Right atrium auricular region (tissue), 2 donors: ENCODE measurements at places on chromosomes 6 and 20.

- no peak for DNase-seq
These were observed 16.4 kb downstream of the RANBP9 start for GRCh38 chr6:13695252-13695651.

DNA sequence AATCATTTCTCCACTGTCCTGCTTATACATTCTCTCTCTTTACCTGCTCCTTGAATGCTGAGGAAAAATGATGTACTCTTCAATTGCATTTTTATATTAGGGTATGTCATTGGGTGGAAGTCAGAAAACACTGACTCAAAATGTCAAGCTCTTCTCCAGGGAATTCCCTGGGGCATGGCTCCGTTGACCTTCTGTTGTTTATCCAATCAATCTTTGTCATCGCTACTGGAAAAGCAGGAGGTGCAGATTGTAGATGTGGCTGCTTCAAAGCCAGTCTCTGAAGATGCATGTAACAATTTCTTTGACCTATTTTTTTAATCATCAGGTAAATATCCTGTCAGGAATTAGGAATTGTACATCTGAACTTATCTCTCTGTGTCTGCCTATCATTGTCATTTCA, 63.9 kb upstream of the TENT5A start:
- DNase-seq: no peak

DNA sequence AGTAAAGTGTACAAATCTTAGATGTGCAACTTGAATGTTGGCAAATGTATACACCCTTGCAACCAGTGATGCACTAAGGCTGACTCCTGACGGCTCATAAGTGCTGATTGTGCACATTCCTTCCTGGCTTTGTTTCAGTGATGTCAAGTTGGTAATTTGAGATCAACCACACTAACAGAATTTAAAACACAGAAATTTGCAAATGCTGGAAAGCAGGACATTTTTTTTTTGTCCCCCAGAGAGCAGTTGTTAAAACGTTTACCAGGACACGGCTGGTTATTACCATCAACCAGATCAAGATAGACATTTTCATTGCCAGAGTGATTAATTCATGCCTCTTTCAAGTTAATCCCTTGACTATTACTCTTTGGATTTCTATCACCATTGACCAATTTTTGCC, 735.6 kb downstream of the RFPL4B start:
- DNase-seq: no peak

- no peak for DNase-seq
These were observed 80.8 kb downstream of the CBFA2T2 start for GRCh38 chr20:33570743-33571142.

DNA sequence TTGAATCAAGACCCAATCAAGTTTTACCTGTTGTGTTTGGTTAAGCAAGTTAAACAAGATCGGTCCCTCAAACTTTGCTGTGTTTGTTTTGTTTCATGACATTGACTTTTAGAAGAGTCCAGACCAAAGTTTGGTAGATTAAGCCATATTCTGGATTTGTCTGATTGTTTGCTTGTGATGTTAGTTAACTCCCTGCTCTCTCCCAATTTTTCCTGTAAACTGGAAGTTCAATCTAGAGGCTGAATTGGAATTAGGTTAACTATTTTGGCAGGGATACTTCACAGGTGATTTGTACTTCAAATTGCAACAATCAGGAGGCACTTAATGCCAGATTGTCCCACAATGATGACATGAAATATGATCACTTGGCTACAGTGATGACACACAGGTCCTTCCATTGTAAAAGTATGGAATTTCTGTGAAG, 13.6 kb upstream of the SH3BGRL2 start:
- no peak for DNase-seq

DNA sequence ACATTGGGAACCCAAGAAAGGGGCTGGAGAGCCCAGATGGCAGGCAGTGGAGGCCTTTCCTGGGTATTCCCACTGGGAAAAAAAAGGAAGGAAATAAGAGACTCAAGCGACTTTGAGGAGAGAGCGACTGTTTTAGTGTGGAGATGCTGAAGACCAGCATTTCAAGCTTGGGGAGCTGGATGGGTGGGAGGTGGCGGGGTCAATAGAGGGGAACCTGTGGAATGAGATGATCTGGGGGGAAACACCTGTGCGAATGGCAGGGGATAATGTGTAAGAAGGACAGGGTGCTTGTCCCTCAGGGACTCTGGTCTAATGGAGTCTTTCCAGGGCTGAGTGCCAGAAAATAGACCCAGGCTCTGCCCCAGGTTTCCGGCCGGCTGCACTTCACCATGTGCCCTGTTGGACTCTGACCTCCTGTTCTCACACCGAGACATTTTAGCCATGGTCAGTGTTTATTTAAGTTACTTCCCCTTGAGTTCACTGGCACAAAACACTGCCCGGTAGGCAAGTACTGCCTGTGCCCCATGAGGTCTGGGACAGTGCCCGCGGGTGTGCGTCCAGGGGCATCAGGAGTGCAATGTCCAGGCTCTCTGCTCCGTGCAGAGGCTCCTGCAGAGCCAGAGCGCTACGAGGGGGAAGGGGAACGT, 50.4 kb upstream of the NKX2-2 start:
- DNase-seq: no peak

- DNase-seq: no peak
These were observed 41.3 kb downstream of the CPXM1 start for GRCh38 chr20:2759143-2759542.

DNA sequence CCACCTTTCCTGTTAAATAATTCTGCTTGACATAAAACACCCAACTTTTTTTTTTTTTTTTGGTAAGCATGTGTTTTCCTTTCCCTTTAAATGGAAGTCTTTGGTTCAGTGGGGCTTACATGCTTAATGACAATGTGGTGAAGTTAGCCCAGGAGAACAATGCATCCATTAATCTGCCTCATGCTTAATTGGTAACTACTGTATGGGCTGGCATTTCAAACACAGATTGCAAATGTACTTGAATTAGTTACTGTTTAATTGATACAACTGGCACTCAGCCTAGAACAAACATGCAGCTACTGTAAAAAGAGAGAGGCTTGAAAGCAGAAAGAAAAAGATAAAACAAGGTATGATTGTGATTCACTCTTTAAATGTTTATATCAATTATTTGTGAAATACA, 483.6 kb upstream of the NOX3 start:
- DNase-seq: no peak

GRCh38 chr6:163062790-163063189, 335.0 kb downstream of the PACRG start:
- no peak for DNase-seq

- no peak for DNase-seq
These were observed 160.4 kb upstream of the MAFB start for GRCh38 chr20:40849456-40849855.

- DNase-seq: no peak
These were observed 6.5 kb downstream of the FUT9 start for GRCh38 chr6:96022225-96022624.

- no peak for DNase-seq
These were observed 261.5 kb downstream of the SLC24A3 start for GRCh38 chr20:19473922-19474286.

DNA sequence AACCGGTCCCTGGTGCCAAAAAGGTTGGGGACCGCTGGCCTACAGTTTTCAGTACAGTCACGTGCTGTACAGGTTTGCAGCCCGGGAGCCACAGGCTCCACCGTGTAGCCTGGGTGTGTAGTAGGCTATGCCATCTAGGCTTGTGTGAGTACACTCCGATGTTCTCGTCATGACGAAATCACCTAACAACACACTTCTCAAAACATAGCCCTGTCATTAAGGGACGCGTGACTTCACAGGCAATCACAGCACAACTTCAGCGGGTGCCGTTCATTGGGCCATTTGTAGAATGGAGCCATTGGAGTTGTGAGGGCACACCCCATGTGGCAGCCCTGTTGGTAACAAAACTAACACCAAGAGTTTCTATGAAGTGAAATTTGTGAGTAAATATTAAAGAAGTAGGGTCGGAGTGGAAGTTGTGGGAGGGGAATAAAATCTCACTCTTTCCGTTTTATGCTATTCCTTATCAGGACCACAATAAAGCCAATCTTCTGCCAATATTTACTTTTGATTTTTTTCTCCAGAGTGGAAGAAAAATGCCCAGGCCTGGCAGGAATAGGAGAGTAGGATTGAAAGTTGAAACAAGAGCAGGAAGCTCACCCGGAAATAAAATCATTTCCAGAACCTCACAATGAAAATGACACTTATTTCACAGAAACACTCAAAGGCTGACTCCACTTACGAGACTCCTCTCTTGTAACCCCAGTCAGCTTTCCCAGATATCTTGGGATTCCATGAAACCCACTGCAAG, 63.7 kb upstream of the PTPN1 start:
- DNase-seq: no peak

DNA sequence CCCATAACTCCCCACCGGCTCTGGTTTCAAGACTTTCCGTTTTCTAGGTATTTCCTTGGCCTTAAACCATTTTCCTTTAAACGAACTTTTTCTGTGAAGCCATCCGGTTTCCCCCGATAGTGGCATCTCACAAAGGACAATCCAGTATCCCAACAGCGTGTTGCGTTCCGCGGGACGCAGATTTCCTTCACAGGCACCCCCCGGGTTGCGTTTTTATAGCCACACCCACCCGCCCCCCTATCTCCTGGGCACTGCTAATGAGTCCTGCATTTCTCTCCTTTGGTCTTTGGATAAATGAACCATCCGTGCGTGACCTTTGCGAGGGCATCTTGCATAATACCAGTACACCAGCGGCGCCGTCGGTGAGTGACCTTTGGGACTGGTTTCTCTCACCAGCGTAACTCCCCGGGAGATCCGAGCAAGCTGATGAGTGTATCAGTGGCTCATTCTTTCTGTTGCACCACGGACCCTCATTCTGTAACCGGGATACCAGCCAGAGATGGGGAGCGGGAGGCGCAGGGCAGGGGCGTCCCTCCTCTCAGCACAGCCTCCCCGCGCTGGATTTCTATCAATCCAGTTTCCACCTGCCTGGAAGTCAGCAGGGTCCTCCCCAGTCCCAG, 586 bp upstream of the NQO2 start:
- DNase-seq: peak; percentile 97

DNA sequence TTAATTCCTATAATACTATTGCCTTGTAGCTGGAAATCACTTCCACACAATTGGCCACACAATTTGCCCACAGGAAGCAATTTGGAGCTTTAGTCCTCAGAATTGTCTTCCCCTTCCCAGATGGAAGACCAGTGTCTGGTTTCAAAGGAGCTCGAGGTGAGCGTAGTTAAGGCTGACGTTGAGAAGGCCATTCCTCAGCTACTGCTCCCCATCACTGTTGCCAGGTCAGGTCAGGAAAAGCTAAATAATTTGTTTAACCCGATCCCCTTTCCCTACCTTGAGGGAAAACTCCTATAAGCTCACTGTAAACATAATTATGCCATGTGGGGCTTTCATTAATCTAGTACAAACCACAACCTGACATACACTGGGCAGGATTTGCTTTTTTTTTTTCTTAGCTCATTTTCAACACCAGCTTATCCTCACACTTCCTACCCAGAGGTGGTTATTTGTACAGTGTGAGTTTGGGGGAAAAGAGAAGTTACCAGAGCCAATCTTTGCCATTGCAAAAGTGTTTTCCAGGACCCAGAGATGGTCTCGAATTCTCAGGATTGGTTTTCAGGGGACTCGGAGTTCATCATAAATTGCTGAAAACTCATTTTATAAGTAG, 242.7 kb downstream of the CLIC5 start:
- no peak for DNase-seq

DNA sequence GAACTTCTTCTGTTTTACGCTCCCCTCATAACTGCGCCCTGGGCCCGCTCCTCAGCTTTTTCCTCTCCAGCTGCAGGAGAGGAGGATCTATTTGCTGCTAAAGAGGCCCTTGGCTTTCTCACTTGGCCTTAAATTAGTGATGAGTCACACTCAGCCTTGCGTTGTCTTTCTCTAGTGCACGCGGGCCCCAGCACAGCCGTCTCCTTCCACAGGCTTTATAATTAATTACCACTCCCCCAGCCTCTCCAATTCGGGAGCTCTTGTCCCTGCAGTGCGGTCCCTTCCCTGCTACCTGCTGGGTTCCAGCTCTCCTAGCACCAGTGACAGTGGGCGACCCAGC, 25.2 kb downstream of the PACSIN1 start:
- no peak for DNase-seq

DNA sequence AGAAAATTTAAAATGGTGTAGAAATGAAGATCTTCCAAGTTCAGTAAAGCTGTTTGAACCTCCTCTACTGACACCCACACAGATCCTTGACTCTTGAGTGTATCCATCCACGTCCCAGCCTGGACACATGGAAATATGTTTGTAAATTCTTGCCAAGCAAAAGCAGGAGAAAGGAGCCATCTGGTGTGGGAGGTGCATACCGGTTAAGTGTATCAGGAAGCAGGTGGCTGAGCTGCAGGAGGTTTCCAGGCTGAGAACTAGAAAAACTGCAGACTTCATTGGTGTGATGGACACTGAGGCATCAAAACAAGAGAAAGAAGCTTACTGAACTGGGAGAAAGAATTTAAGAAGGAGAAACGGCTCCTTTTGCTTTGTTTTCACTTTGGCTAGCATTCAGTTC, 229.9 kb upstream of the GRIK2 start:
- DNase-seq: no peak

DNA sequence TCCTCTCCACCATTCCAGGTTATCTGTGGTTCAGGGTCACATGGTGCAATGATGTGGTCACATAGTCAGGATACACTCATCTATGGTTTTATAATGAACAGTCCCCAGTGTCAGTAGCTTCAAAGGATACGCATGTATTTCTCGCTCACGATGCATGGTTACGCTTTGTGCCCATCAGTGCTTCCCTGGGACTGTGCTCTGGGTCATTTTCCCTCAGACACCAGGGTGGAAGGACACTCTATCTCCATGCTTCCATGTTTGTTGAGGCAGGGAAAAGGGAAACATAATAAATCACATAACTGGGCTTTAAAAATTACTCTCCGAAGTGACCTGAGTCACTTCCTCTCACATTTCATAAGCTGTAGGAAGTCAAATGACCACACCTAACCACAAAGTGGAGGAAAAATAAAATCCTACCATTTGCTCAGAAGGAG, 394.8 kb upstream of the NOX3 start:
- no peak for DNase-seq

DNA sequence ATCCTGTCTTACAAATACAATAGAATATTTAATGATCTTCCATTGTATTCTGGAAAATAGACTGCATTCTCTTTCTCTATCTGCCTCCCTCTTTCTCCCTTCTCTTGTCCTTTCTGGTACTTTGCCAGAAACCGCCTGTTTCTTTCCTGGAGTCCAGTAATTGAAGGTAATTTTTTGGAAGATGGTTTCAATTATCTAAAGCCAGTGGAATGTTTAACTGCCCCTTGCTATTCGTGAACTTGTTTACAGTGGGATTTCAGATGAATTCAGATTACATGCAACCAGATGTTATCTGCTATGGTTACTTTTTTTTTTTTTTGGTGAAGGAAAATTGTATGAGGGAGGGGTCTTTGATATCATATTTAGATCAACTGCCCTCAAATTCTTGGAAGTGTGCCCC, 655.5 kb upstream of the FLRT3 start:
- no peak for DNase-seq

DNA sequence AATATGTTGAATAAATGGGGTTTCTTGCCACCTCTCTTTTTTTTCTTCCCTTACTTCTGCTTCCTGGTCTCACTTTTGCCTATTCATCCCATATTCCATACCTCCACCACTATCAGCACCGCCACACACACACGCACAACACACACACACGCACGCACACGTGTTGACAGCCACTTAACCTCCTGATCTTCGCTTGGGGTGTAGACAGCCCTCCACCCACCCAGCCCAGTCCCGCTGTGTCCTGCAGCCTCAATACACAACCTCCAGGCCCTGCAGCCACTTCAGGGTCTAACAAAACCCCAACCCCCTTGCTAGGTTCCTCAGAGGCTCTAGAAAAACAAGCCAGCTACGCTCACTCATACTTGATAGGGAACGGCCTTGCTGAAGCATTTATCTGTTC, 72.3 kb downstream of the LINC00237 start:
- no peak for DNase-seq

GRCh38 chr20:23159947-23160318, 73.8 kb upstream of the CD93 start:
- DNase-seq: no peak

- DNase-seq: no peak
These were observed 10.9 kb downstream of the ACSS1 start for GRCh38 chr20:25046736-25047666.
